Stimulated activated CD4-positive, alpha-beta T cell treated with anti-CD3 and anti-CD28 coated beads, TNF-alpha, amount 100 ng/mL, for 48 hours (primary cell): ENCODE measurements at places on chromosomes 2 and 18.

GRCh38 chr2:136611451-136611850 lies 153.9 kb upstream of the THSD7B start:
- no peak for DNase-seq

GRCh38 chr2:44623622-44624351 lies 262.0 kb downstream of the CAMKMT start:
- no peak for DNase-seq

DNA sequence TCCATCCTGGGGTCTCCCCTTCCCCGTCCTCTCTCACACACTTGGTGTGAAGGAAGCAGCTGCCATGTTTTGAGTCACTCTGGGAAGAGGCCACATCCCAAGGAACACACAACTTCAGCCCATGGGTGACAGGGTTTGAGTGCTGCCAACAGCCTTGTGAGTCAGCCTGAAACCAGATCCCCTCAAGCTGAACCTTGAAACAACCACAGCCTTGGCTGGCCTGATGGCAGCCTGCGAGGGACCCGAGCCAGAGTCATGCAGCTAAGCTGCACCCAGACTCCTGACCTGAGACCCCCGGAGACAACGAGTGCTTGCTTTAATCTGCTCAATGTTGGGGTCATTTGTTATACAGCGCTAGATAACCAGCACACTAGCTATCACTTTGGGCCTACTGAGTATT lies 19.3 kb upstream of the MC2R start:
- no peak for DNase-seq

- DNase-seq = no peak
Observed at GRCh38 chr2:156436497-156437085, 412 bp downstream of the GPD2 start.

GRCh38 chr18:38843291-38843690 lies 1277.7 kb upstream of the CELF4 start:
- no peak for DNase-seq

- no peak for DNase-seq
Observed at GRCh38 chr2:32051836-32052439, 11.4 kb upstream of the SPAST start.

GRCh38 chr18:13285874-13286273 lies 67.3 kb downstream of the LDLRAD4 start:
- DNase-seq = no peak

- DNase-seq = no peak
Observed at GRCh38 chr2:217222309-217222910, 362.5 kb upstream of the TNP1 start.

- no peak for DNase-seq
Observed at GRCh38 chr2:174593041-174593440, 4.6 kb downstream of the WIPF1 start.

DNA sequence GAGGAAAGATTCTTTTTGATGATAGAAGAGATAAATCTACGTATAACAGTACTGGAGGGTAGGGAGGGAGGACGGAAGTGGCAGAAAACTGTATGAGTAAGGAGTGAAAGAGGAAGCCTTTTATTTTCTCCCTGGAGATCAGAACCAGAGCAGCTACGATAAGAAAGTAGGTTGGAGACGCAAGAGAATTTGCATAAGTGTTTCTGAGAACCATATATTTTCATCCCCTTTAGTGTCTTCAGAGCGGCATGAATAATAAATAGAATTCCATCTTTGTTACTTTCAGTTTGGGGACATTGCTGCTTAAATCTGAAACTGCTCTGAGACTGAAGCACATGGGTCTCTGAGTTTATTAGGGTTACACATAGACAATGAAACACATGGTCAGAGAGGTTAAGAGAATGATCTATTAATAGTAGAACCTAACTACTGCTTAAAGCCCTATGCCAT lies 230.2 kb upstream of the TNP1 start:
- no peak for DNase-seq
